Activated CD4-positive, alpha-beta T cell treated with anti-CD3 and anti-CD28 coated beads, Interleukin-2, amount 10 ng/mL, durations not matched to agents 7 days and 5 days (primary cell): ENCODE measurements at places on chromosomes 1 and 21. TPM values are rescaled to one million over a fixed set of nuclear protein-coding genes. Genes with fewer than 3 reads are reported as not detected.

The TENT5C gene
- total RNA-seq, result 13.7 TPM

The ZFYVE9 gene
- total RNA-seq, result 1.5 TPM

The RXFP4 gene
- total RNA-seq, result not detected

The FCAMR gene
- total RNA-seq, result not detected

DNA sequence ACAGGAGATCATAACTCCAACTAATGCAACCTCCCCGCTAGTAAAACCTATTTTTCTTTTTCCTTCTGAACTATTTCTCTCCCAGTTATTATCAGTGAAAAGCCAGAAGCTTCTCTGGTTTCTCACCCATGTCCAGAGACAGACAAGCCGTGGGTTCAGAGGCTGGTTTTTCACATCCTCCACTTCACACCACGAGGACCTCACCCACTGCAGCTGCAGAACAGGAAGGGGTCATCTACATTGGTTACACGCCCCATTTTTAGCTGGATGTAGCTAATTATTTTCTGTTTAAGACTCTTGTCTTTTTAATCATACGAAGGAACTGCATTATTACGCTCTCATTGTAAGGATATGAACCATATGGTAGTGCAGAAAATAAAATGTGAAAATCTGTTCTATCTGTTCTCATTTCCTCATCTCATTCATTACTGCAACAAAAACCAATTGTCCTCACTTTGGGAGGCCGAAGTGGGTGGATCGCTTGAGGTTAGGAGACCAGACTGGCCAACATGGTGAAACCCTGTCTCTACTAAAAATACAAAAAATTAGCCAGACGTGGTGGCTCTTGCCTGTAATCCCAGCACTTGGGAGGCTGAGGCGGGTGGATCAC is 39.1 kb upstream of the CLDN14 start:
- no peak overlapping the region for H3K27ac ChIP-seq
- no peaks in the 10 kb centered on the region for H3K36me3 ChIP-seq
- H3K27me3 ChIP-seq, result peaks cover 2% of the 10 kb centered on the region
- DNase-seq, result no peak

- H3K4me1 ChIP-seq, result no peaks in the 10 kb centered on the region
- no peaks in the 10 kb centered on the region for H3K27me3 ChIP-seq
- DNase-seq, result no peak
- no peak overlapping the region for H3K27ac ChIP-seq
- no peak overlapping the region for H3K4me3 ChIP-seq
These were observed 157.2 kb downstream of the SEC16B start for GRCh38 chr1:177812650-177813049.

DNA sequence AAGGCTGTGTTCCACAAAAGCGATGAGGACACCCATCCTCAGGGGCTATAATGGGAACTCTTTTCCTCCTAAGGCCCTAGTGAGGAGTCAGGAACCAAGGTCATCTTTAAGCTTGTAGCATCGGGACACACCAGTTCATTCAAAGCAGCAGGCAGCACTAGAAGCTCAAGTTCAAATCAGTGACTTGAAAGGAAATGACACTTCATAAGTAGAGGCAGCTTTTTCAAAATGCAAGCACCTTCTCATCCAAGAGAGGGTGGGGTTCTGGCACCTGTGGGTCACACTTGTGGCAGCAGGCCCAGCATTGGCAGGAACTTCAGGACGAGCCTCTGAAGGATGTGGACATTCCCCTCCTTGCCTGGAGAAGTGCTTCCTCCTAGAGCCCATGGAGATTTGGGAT is 496.3 kb downstream of the KIF26B start:
- no peak overlapping the region for H3K27ac ChIP-seq
- peaks cover 3% of the 10 kb centered on the region for H3K27me3 ChIP-seq
- no peak overlapping the region for H3K4me3 ChIP-seq

DNA sequence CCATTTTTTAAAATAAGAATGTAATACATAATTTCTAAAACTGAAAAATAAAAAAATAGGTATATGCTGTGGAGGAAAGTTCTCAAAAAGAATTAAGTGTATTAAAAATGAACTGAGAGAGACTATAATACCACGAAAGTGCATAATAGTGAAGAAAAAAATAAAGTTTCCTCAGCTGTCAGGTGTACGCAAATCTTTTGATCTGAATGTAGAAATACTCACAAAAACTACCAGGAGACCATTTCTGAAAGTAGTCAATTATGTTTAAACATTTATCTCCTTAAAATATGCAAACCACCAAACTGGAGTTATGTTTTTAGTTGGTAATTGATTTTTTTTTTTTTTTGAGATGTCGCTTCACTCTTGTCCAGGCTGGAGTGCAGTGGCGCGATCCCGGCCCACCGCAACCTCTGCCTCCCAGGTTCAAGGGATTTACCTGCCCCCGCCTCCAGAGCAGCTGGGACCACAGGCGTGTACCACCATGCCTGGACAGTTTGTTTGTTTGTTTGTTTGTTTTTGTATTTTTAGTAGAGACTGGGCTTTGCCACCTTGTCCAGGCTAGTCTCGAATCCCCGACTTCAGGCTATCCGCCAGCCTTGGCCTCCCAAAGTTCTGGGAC is 1169.2 kb upstream of the B3GALT2 start:
- H3K4me3 ChIP-seq, result no peak overlapping the region
- H3K4me1 ChIP-seq, result no peaks in the 10 kb centered on the region
- no peaks in the 10 kb centered on the region for H3K36me3 ChIP-seq
- no peaks in the 10 kb centered on the region for H3K27me3 ChIP-seq
- DNase-seq, result no peak

DNA sequence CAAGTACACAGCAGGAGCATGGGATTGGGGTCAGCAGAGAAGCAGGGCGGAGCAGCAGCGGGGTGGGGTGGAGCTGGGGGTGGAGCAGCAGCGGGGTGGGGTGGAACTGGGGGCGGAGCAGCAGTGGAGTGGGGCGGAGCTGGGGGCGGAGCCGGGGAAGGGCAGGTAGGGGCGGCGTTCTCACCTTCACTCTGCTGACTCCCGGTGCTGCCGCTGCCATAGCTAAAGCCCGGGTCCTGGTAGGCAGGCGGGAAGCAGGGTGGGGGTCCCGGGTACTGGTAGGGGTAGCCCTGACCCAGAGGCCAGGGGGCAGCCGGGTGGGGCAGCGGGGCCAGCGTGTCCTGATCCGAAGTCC is 6.7 kb downstream of the TAS1R3 start:
- H3K27ac ChIP-seq, result no peak overlapping the region
- peak; percentile 25 for DNase-seq
- H3K27me3 ChIP-seq, result no peaks in the 10 kb centered on the region
- H3K4me3 ChIP-seq, result no peak overlapping the region
- H3K4me1 ChIP-seq, result no peaks in the 10 kb centered on the region
- peaks cover 16% of the 10 kb centered on the region for H3K36me3 ChIP-seq

DNA sequence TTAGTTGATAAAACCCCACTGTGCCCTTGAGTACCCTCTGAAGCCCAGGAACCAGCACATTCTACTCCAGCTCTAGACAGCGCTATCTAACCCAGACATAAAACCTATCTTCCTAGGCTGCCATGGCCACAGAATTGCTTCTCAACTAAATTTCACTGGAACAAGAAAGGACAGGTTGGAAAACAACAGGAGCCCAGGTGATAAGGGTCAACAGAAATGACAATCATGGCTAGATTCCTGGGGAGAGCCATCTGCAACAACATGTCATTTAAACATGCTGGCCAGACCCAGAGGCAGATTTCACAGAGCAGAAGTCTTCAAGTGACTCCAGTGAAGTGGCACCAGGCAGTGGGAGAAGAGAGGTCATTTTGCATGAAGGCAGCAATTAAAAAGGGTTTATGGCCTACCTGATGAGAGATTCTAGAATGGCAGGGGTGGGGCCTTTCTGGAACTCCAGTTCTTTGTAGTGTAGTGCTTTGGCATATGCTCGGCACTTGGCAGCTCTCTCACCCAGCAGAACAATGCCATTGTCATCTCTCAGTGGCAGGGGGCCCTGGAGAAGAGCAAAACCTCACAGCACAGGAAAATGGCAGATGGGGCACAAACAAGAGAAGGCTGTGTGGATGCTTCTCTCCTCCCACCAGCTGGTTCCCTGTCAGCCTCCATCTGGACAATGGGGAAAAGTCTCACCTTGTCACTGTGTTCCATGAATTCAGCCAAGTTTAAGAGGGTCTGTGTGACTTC is 9.9 kb downstream of the ANGPTL7 start:
- no peaks in the 10 kb centered on the region for H3K4me1 ChIP-seq
- no peaks in the 10 kb centered on the region for H3K27me3 ChIP-seq
- H3K36me3 ChIP-seq, result peaks cover 36% of the 10 kb centered on the region
- DNase-seq, result no peak

- H3K27me3 ChIP-seq, result peaks cover 3% of the 10 kb centered on the region
- no peak overlapping the region for H3K27ac ChIP-seq
- peaks cover 11% of the 10 kb centered on the region for H3K4me1 ChIP-seq
- no peak for DNase-seq
- no peak overlapping the region for H3K4me3 ChIP-seq
These were observed 115.4 kb downstream of the TMEM53 start for GRCh38 chr1:44558883-44559282.

- no peak overlapping the region for H3K27ac ChIP-seq
- H3K27me3 ChIP-seq, result no peaks in the 10 kb centered on the region
- DNase-seq, result no peak
These were observed 93.2 kb downstream of the EPHB2 start for GRCh38 chr1:22803833-22804232.

DNA sequence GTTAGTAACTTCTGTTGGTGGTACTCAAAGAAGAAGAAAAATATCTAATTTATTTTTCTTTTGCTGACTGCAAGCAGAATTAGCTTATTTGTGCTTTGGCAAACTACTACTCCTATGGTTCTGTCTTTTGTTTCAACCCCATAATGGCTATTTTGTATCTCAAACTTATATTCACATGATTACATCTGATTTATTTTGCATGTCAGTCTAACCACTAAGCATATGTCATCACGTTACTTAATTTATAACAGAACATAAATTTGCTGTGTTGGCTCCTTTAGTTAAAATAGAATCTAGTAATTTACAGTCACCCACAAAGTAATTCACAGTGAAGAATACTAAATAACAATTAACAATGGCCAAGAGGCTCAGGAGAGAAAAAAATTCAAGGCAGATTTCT is 39.1 kb upstream of the CNN3 start:
- H3K27me3 ChIP-seq, result no peaks in the 10 kb centered on the region
- peaks cover 18% of the 10 kb centered on the region for H3K4me1 ChIP-seq
- DNase-seq, result no peak

DNA sequence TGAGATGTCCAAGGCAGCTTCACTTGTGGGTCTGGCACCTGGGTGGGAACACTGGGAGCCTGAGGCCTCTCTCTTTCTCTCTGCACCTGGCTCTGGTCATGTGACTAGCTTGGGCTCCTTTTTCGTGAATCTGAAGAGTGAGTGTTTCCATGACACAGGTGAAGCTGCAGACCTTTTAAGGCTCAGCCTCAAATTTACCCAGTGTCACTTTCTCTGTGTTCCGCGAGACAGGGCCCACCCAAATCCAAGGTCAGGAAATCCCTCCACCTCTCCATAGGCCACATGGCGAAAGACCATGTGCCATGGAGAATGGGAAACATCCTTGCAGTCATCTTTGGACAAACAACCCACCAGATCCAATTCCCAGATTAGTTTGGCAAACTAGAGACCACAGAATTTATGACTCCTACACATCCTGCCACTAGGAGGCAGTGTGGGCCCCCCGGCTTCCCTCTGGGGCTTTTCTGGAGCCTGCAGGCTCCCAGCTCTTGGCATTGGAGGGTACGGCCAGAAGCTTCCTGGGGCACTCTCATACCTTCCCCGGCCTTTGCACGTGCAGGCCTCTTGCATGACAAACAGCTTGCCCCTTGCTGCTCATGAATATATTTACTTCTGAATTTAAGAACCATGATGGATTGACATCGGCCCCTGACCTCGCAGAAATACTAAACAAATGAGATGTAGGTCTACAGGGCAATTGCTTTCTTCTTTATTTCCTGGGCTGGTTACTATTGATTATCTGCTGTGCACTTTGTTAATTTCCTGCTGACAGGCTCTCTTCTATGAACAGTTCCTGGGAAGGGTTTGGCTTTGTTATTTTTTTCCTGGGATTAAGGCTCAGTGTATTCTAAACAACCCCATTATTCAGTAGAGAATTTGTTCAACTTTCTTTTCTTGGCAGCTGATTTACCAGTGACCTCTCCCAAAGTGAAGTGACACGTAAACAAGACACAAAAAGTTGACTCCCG is 180.7 kb downstream of the KAZN start:
- H3K4me1 ChIP-seq, result peaks cover 8% of the 10 kb centered on the region
- H3K4me3 ChIP-seq, result no peak overlapping the region
- no peaks in the 10 kb centered on the region for H3K27me3 ChIP-seq
- DNase-seq, result peak; percentile 19

GRCh38 chr1:191085121-191085520 is 607.5 kb upstream of the BRINP3 start:
- DNase-seq, result no peak
- H3K4me3 ChIP-seq, result no peak overlapping the region
- no peaks in the 10 kb centered on the region for H3K4me1 ChIP-seq
- no peaks in the 10 kb centered on the region for H3K27me3 ChIP-seq
- no peaks in the 10 kb centered on the region for H3K36me3 ChIP-seq
- H3K27ac ChIP-seq, result no peak overlapping the region

- H3K27ac ChIP-seq, result no peak overlapping the region
- H3K4me1 ChIP-seq, result no peaks in the 10 kb centered on the region
- no peak overlapping the region for H3K4me3 ChIP-seq
- DNase-seq, result no peak
- H3K27me3 ChIP-seq, result no peaks in the 10 kb centered on the region
These were observed 734.3 kb downstream of the ADGRL2 start for GRCh38 chr1:82534996-82535395.

DNA sequence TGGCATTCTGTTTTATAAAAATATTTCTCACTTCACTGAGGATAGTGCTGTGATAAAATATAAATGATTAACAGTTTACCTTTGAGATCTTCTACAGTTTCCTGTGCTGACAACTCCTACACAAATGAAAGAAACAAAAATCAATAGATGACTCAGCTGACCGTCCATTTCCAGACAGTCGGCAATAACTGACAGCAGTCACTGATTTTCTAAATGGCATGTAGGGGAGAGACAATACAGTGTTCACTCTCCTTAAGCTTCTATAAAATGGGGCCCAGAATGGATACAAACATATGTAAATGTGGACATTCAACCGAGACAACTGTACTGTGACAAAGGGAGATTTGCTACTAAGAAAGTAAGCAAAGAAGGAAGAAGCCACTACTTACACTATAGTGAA is 34.3 kb downstream of the PCNX2 start:
- H3K4me1 ChIP-seq, result peaks cover 10% of the 10 kb centered on the region
- no peak overlapping the region for H3K27ac ChIP-seq
- no peak overlapping the region for H3K4me3 ChIP-seq
- DNase-seq, result no peak
- H3K27me3 ChIP-seq, result no peaks in the 10 kb centered on the region
